AML-193 (cell line): ENCODE measurements at places on chromosomes 2 and 18.

DNA sequence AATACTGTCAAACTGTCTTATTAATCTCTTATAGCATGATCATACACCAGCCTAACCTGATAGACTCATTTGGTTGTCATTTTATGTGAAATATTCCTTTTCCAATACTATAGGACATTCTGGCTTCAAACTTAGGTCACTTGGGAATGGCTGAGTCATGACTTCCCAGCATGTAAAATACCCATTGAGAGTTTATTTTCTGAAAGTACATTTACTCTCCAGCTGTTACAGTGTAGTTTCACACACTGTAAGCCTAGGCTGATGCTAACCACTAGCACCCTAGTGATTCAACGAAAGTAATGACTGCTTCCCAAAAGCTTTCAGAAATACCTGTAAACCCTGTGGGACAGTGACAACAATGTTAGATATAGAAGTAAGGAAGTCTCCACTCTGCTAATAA, 93.8 kb downstream of the FIGN start:
- DNase-seq, result no peak

DNA sequence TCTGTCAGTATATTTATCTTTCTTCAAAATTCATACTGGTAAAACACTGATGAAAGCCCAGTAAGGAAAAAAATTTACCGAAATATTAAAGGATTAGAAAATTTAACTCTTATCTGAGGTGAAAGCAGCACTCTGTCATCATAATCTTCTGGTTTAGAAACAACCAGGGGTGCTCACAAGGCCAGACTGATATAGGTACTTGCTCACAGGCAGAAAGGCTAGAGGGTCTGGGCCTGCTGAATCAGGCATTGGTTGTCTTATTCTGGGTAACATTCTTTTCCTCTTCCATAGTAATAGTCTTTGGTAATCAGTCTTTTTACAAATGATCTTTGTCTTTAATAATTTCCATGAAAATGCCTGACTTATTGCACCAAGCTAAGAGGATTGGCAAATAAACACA, 221.4 kb upstream of the TFPI start:
- DNase-seq, result no peak

- DNase-seq, result no peak
Measured at GRCh38 chr2:74188018-74188601, 9.4 kb upstream of the MOB1A start.

GRCh38 chr2:53867169-53867568, 7.4 kb upstream of the GPR75 start:
- DNase-seq, result no peak

- no peak for DNase-seq
Measured at GRCh38 chr2:213221957-213222356, 62.3 kb upstream of the SPAG16 start.
